ENCODE measurements at places on chromosomes 3 and 15.

- DNase-seq, result peak; percentile 51
These were observed 21.7 kb downstream of the ATG3 start for GRCh38 chr3:112539825-112540650.

GRCh38 chr3:58434990-58435389 is 1.4 kb upstream of the PDHB start:
- DNase-seq, result no peak

GRCh38 chr3:76834657-76835056 is 205.2 kb upstream of the ROBO2 start:
- no peak for DNase-seq

GRCh38 chr3:151107701-151108100 is 22.2 kb downstream of the MED12L start:
- DNase-seq, result no peak

DNA sequence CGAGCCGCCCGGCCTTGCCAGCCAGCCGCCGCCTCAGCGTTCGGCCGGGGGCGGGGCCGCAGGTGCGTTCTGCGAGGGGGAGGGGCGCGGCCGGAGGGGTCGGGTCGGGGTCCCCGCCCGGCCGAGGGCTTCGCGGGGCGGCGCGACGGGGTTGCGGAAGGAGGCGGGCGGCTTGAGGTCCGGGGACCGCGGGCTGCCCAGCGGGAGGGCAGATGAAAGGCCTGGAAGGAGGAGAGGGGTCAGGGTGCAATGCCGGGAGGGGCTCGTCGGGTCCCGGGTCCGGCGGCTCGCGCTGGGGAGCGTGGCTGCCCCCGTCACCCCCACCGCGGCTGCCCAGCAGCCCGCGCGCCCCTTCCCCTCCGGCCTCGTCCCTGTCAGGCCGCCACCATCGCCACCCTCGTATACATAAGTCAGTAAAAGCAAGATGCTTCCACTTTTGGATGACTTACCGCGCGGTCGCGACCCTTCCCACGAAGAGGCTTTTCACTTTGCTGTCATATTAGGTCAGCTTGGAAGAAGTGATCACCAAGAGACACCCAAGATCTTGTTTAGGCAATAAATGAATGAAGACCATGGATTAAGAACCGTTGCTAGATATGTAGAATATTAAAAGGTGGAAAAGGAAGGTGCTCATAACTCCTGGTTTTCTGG is 620 bp upstream of the ANP32A start:
- no peak for DNase-seq

DNA sequence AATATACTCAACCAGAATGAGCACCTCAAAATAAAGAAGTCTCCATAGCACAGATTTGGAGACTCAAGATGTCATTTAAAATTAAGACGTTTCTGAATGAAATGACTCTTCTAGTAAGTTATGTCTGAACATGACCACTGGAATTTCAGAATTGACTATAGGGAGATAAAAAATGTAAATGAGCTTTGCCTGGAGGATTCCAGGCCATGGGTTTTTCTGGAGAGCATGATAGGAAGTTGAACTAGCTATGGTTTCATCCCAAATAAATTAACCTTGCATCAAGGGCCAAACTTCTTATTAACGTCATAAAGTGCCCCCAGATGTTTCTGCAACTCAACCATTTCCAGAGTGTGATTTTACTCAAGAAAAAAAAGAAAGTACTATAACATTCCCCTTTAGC is 222.6 kb upstream of the NR2F2 start:
- DNase-seq, result no peak

DNA sequence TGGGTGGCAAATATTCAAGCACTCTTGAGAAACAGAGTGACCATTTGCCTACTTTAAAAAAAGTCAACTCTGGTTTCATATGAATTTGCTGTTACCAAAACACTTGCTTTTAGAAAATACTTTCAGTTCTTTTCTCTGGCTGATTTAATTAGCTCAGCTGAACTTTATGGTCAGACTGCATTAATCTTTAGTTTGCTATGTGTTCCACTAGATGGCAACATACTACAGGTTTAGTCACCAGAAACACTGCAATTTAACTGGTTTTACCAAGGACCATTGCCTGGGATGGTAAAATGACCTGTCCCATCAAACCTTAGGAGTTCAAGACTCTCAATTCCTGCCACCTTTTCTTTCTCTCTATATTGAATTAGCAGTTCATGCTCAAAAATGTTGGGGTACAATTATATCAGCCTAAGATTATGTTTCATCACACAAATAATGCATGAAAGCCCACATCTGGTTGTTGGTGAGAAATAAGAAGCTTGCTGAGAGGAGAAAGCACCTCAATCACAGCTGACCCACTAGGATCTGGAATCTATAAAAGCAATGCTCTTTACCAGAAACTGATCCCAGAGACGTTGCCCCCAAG is 14.2 kb downstream of the EIF4E3 start:
- peak; percentile 69 for DNase-seq

DNA sequence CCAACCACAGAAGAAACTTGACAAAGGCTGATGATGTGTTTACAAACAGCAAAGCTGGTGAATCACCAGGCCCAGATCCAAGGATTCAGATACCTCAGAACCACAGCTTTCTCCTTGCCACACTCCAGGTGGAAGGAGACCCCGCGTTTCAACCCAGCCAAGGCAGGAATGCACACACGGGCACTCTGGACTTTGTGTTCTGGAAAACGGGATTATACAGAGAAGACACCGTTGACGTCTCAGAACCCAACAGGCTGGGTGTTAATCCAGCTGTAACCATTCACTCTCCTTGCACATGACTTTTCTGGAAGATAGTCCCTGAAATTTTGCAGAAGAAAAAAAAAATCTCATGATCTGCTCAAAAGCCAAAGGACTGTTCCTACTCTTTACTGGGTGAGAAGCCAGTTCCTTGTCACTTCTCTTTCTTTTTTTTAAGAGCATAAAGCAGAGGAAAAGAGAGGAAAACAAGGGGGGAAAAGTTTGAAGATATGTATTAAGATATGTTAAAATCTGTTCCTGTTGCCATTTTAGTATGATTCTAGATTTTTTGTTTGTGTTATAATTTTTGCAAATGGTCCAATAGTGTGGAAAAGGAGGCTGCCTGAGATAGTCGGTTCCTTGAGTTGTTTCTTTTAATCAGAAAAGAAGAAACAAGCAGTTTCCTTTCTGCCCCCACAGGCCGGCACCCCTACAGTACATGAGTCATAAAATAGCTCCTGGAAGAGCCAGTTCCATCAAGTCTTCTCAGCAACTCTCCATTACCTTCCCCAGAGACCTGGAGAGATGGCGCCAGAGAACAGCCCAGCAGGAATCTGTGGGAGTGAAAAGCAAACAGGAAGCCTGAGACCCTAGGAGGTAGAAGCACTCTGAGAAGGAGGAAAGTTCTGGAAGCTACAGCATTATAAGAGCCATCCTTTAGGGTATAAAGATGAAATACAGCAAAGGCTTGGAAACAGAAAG is 73.1 kb downstream of the RORA start:
- DNase-seq, result no peak

- no peak for DNase-seq
These were observed 368.2 kb downstream of the GBE1 start for GRCh38 chr3:81393251-81393650.

GRCh38 chr3:118782755-118783202 is 251.9 kb downstream of the IGSF11 start:
- DNase-seq, result peak; percentile 19
